ENCODE measurements at places on chromosomes 7 and 10. TPM values are rescaled to one million over a fixed set of nuclear protein-coding genes. Genes with fewer than 3 reads are reported as not detected.

The SNCG gene
- polyA plus RNA-seq, result 5.9 TPM

The PLPP4 gene
- 0.29 TPM for polyA plus RNA-seq

The WNT16 gene
- polyA plus RNA-seq, result 0.28 TPM

The TMEM229A gene
- polyA plus RNA-seq, result not detected

The TMEM236 gene
- polyA plus RNA-seq, result 0.35 TPM

The PRSS2 gene
- polyA plus RNA-seq, result not detected

The ACBD7 gene
- 1.9 TPM for polyA plus RNA-seq
